ENCODE measurements at places on chromosomes 1 and 21.
A peak's percentile ranks its signal among the peaks of the same experiment; 100 is the strongest.

GRCh38 chr1:26734501-26735058 is 38.8 kb downstream of the ARID1A start:
- no peak for DNase-seq

GRCh38 chr1:65056866-65057265 is 90.5 kb upstream of the JAK1 start:
- DNase-seq: no peak

- DNase-seq: no peak
Observed at GRCh38 chr1:7378346-7379130, 392.6 kb upstream of the VAMP3 start.

- DNase-seq: no peak
Observed at GRCh38 chr1:38026592-38027200, 14.2 kb downstream of the UTP11 start.

DNA sequence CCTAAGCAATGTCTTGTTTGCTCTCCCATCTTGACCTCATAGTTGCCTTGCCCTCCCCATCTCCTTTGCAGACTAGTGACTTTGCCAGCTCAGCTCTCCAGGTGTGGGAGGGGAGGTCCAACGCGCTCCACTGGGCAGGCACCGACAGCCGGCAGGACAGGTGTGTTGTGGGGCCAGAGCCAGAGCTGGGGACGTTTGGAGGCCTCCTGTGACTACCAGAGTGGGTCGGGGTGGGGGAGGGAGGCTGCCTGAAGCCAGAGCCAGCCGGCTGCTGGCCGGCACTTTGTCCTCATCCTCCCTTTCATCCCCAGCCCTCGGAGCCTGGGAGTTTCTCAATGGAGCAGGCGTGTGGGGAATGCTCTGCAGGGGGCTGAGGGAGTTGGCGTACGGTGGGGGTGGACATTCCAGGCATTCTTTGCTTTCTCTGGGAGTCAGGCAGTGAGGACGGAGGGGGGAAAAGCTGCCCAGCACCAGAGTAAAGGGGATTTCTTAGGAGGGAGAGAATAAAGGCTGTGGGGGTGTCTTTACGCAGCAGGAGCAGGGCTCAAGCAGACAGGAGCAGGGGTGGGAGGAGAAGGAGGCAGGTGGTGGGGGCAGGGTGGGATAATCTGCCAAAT is 20.2 kb downstream of the NUAK2 start:
- no peak for DNase-seq

- no peak for DNase-seq
Observed at GRCh38 chr1:100794748-100795645, 75.5 kb downstream of the VCAM1 start.

GRCh38 chr1:242196101-242196500 is 197.2 kb upstream of the MAP1LC3C start:
- DNase-seq: no peak

- DNase-seq: no peak
Observed at GRCh38 chr1:115314765-115315164, 23.3 kb downstream of the NGF start.

DNA sequence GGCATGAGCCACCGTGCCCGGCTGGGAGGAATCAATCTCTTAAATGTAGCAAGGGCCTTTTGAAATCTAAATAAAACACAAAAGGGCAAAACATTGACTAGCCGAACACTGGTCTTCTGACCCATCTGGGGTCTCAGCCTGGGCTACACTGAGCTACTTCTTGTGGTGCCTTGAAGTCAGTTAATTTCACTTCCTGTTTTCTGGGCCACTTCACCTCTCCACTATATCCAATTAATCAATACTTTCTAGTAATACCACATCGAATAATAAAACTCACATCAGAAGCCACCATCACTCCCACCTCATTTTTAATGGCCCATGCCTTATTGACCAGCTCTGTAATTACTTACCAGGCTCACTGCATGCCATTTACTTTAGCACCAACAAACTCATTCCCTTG is 138.0 kb upstream of the SAMSN1 start:
- no peak for DNase-seq

DNA sequence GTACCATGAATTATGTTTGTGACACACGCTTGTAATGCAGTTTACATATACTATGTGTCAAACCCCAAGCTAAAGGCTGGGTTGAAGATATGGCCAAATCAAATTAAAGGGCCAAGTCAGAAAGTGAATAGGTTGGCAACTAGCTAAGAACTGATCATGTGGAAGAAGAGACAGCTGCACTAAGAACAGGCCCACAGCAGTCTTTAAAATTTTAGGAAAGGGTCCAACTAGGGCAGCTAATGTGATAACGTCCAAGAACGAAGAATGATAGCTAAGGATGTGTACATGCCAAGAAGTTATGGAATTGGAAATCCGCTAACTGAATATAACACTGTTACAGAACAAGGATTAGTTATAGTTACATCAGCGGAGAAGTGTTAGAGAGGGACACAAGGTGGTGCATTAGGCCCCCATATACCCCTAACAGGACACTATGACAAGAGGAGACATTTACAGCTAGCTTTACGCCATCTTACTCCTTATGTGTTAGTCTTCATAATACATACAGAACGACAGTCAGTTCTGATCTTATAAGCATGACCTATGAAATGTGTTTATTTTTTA is 6.5 kb upstream of the RNF2 start:
- no peak for DNase-seq

GRCh38 chr1:19644681-19645410 is 735 bp downstream of the NBL1 start:
- DNase-seq: peak; percentile 45

- no peak for DNase-seq
Observed at GRCh38 chr1:159056069-159056698, 20.4 kb downstream of the AIM2 start.

GRCh38 chr1:232144696-232145230 is 485.2 kb downstream of the SIPA1L2 start:
- DNase-seq: no peak

DNA sequence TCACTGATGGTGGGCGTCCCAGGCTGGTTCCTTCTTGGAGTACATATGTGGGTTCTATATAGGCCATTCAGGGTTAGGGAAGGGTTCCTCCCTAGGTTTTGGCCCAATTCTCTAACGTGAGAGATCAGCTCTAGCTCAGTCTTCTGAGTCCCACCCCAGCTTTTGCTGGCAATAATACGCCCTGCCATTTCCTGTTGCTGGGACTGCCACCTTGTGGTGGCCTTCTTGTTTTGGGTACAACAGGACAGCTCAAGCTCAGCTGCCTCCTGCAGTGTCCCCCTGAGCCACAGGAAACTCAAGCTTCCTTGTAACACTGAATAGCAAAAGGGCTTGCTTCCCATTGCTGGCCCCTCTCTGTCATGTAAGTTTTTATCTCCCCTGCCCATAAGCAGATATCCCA is 77.8 kb downstream of the BACH1 start:
- peak; percentile 25 for DNase-seq

DNA sequence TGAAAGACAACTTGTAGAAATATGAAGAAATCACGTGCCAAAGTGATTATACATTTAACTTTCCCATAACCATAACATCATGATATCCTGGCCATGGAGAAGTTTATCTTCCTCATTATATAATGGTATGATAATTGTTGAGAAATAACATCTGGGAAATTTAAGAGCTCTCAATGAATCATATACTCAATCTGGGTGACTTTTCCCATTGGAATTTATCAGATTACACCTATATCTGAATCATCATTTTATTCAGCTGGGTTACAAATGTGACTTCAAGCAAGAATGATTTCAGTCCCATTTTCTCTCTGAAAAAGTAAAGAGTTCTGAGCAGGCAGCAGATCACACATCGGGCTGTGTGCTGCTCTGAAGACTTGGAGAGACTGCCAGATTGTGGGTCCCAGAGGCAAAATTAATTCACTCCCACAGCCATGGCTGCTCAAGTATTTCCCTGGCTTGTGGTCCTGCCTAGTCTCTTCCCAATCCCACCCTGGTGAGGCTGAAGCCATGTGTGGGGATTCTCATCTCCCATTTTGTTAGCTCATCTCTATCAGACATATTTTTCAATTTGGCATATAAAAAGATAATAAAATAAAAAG is 278.0 kb downstream of the MRPL39 start:
- no peak for DNase-seq

DNA sequence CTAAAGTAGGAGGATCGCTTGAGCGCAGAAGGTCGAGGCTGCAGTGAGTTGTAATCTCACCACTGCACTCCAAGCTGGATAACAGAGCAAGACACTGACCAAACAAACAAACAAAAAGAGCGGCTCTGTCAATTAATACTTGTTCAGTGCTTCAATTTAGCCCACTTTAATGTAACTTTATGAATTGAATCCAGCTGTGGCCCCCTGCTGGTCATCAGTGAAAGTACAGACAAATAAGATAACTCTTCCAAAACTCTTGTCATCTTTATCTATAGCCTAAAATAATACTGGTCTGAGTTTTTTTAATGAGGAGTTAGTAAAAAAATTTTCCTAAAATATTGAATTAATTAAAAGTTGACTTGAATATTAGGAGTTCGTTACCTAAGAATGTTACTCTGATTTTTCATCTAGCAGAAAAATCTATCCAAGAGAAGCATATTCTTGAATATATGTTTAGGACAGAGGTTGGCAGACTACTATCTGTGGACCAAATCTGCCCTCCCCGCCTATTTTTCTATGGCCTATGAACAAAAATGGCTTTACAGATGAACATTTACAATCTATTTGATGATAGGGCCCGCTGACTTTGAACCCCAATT is 26.1 kb downstream of the ATP5PF start:
- peak; percentile 4 for DNase-seq

GRCh38 chr1:83791821-83792437 is 207.0 kb downstream of the TTLL7 start:
- DNase-seq: no peak

- no peak for DNase-seq
Observed at GRCh38 chr1:3244927-3245315, 175.9 kb downstream of the PRDM16 start.

GRCh38 chr21:43289966-43290365 is 121.2 kb downstream of the CRYAA start:
- DNase-seq: no peak

DNA sequence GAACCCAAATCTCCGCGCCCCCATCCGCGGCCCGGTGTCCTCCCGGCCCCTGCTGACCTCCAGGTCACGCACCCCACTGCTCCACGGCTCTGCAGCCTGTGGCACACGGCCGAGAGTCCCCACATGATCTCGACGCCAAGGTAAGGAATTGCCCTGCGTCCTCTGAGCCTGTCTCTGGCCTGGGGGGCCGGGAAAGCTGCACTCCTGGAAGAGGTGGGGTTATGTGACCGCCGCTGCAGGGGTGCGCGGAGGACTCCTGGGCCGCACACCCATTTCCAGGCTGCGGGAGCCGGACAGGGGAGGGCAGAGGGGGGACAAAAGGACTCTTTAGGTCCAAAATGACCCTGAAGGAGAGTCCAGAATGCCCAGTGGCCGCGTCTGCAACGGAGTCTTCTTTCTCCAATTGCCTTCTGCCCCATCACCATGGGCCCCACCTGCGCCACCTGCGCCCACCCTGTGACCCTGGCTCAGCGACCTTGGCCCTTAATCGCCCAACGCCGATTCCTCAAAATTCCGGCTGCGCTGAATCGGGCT is 997 bp upstream of the SIM2 start:
- no peak for DNase-seq

DNA sequence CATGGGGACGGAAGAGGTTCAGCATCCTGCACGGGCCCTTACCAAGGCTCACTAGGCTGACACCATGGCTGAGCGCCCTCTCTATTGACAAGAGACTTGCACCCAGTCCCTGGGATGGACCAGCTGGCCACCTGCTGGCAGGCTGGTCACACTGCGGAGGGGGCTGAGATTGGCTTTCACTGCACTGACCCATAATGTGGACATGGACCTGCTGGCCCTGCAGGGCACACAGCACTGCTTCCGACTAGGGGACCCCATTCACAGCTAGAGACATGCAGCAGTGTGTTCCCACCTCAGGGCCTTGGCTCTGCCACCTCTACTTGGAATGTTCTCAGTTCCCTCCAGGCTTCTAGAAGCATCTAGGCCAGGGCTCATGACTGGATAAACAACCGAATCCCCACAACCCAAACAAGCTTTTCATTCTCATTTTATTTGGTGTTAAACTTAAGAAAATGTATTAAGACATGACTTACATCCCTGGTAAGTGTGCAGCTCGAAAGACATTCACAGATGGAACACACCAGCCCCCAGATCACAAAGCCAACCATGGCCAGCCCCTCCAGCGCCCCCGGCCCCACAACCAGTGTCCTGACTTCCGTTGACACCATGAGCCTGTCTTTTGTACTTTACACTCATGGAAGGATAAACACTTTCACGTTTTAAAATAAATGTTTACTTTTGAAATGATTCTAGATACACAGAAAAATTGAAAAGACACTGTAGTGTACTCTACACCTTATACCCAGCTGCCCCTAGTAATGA is 9.3 kb upstream of the SRARP start:
- peak; percentile 29 for DNase-seq

- no peak for DNase-seq
Observed at GRCh38 chr1:54207287-54207686, 7.3 kb downstream of the MRPL37 start.

DNA sequence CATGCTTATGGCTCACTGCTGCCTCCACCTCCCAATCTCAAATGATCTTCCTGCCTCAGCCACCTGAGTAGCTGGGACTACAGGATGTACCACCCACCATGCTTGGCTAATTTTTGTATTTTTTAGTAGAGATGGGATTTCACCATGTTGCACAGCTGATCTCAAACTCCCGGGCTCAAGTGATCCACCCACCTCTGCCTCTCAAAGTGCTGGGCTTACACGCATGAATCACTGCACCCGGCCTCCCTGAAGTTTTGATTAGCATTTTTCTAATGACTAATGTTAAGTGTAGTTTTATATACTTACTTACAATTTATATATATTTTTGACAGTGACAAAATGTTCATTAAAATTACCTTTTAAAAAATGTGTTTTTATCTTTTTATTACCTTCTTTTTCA is 41.1 kb downstream of the ZNF678 start:
- DNase-seq: no peak

- no peak for DNase-seq
Observed at GRCh38 chr1:209883341-209883971, 54.6 kb upstream of the SYT14 start.

DNA sequence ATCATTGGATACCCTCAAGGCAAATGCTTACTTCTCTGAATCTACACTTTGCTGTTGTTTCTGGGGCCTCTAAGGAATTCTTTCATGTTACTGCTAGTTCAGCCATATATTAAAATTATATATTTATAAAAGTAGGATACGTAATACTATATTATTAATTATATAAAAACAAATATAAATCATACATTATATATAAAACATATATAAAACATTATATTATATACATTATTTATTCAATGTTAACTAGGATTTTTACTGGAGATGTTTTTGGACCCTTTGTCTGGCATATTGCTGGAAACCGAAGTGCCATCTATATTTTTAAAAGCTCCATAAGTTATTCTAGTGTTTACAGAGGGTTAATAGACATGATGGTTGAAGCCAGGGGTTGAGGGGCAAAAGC is 12.2 kb downstream of the ALG6 start:
- no peak for DNase-seq

- DNase-seq: no peak
Observed at GRCh38 chr1:222346955-222347354, 200.9 kb downstream of the HHIPL2 start.

DNA sequence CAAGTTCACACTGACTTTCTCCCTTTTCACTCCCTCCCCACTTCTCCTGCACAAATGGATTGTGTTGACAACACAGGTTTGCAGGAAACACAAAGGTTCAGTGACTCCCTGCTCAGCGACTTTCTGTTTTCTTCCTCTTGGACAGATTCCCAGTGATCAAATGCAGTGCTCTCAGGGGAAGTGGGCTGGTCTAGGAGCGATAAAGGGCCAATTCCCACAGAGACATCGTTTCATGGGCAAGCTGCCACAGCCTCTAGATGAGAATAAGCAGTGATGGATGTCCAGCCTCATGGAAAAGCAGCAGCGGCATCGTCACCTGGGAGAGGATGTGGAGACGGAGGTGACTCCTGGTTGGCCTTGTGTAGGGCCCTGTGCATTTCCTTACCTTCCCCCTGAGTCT is 30.6 kb downstream of the FYB2 start:
- no peak for DNase-seq
